ENCODE measurements at places on chromosomes 7 and 10.

DNA sequence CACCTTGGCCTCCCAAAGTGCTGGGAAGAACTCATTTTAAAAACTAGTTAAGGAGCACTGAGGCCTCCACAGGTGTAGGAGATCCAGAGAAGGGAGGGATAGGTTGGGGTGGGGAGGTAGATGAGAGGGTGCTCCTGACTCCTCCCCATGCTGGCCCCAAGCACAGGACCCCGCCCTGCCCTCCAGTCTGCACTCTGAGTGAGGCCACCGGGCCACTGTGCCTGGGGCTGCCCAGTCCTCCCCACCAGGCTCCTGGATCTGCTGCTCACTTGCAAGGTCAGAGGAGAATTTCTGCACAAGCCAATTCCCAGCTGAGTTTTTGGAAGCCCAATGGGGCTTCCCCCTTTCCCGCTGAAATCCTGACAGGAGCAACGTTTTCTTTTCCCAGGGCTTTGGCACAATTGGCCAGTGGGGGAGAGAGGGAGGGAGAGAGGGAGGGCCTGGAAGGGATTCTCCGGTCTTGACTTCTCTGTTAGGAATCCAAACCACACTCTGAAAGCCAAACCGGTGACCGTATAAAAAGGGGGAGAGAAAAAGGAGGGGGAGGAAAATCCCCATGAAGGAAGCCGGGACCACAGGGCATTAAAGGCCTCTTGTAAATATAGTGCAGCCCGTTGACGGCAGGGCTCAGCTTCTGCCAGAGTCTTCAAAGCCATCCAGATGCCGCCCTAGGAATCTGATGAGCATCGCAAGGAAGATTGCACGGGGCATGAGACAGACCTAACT lies 116.2 kb downstream of the SH3PXD2A start:
- DNase-seq = no peak

- no peak for DNase-seq
These were observed 180.9 kb downstream of the PLXNA4 start for GRCh38 chr7:132395361-132395760.

- DNase-seq = no peak
These were observed 65.6 kb upstream of the IGFBP3 start for GRCh38 chr7:45986355-45987298.

- DNase-seq = no peak
These were observed 2.5 kb downstream of the CHN2 start for GRCh38 chr7:29196971-29197595.

DNA sequence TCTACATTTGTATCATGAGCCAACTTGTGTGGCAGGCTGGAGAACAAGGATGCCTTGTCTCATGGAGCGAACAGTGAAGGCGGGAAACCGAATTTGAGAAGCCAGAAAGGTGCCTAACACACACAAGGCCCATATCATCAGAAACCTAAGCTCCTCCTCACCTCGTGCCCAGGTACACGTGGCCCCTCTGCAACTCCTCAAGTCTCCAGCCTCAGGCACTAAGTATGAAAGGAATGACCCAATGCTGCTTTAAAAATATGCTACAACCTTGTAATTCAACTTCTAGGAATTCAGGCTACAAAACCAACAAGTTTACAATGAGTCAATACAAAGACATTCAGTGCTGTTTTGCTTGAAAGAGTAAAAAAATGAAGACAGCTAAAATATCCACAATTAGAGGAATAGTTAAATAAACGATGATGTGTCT lies 95.7 kb downstream of the CDK6 start:
- DNase-seq = no peak

DNA sequence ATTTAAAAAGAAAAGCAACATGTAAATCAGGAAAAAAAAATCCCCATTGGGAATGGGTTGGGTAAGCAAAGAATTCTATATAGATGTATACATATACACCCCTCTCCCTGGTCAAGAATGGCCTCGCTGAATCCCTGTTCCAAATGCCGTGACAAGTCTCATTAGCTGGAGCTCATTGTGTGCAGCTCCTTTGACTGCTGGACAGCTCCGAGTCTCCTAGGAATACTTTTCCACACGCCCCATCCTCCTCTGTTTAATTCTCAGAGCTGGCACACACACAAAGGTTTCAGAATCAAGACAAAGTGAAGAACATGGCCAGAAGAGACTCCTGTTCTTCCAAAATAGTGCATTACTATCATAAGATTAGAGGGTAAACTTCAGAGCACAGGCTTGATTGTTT lies 130.9 kb upstream of the MKLN1 start:
- DNase-seq = peak; percentile 64

DNA sequence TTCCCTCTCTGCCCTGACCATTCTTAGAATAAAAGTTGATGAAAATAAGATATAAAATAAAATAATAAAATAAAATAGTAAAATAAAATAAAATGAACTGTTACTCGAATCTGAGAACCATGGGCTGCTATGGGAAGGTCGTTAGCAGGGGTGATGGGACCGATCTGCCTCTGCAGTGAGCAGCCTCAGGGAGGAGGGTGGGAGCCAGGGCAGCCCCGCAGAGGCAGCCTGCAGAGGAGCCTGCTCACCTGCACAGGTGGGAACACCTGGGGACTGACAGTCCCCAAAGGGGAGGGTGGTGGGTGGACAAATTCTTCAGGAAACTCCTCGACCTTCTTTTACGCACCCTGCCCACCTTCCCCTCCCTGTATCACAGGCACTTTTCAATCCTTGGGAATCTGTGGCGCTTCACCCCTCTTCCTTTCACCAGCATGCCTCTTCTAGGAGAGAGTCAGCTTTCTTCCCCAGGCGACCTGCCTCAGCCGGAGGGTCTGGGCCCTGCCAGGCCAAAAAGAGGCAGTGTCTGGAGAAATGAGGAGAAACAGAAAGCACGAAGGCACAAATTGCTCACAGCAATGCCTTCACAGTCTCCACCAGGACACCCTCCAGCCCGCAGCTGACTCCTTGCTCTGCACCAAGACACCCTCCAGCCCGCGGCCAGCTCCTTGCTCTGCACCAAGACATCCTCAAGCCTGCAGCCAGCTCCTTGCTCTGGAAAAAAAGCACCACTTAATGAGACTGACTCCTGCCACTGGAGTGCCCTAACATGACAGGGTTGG lies 368.4 kb upstream of the SHH start:
- no peak for DNase-seq

GRCh38 chr10:5570007-5570655 lies 45.4 kb downstream of the CALML3 start:
- DNase-seq = no peak

GRCh38 chr7:137850571-137850970 lies 3.8 kb upstream of the DGKI start:
- no peak for DNase-seq

DNA sequence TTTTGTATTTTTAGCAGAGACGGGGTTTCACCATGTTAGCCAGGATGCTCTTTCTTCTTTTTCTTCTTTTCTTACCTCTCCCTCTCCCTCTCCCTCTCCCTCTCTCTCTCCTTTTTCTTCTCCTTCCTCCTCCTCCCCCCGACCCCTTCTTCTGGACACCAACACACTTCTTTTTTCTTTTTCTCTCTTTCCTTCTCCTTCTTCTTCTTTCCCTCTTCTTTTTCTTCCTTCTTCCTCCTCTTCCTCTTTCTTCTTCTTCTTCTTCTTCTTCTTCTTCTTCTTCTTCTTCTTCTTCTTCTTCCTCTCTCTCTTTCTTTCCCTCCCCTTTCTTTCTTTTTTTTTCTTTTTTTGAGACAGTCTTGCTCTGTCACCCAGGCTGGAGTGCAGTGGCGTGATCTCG lies 14.0 kb downstream of the MMD2 start:
- no peak for DNase-seq

DNA sequence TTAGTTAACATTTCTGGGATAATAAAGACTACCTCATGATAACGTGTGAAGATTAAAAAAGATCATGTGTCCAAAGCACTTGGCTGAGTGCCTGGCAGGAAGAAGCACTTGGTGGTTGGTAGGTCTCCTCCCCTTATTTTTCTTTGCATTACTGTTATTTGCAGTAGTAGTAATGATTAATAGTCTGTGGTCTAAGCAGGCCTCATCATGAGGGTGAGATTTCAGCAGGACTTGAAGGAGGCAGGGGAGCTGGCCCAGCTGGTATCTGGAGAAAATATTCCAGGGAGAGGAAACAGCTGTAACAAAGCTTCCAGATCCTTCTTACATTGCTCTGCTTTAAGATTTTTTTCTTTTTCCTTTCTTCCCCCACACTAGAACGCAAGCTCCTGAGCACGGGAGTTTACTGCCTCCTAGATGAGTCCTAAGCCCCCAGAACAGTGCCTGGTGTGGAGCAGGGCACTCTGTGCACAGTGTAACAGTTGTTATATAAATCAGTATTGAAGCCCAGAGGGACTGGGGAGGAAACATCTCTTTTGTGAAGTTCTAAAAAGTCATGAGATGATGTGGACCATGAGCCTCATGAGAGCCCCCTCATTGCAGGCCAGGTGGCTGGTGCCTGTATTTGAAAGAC lies 31.1 kb upstream of the RHEB start:
- no peak for DNase-seq

GRCh38 chr7:44098092-44099068 lies 5.8 kb upstream of the AEBP1 start:
- DNase-seq = no peak

DNA sequence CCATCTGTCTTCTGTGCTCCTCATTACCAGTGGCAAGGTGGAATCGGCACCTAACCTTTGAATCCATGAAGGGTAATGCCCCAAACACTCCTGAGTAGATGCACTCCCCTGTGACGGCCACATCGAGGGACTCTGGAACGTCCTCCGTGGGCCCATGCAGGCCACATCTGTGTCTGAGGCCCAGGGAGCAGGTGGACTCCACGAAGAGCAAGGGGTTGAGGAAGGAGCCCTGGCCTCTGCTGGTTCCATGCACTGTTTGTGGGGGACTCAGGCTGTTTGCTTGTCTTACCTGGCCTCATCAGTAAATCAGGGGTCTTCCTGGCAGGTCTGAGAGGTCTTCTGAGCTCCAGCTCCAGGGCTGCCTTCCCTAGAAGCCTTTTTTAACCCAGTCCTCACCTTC lies 62.6 kb upstream of the HMX3 start:
- DNase-seq = no peak

DNA sequence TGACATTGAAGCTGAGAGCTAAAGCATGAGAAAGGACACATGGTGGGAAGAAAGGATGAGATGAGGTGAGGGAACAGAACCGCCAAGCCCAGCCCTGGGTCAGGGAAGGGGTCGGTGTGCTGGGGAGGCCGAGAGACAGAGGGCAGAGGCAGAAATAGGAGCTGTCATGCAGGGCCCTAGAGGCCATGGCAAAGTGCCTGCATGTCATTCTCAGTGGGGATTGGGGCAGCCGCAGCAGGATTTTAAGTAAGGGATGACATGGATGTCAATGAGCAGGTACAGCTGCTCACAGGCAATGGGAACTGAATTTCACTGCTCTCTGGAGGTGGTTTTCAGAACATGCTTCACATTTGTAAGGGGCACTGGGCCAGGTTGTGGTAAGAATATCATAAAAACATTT lies 227.4 kb downstream of the RAB11FIP2 start:
- DNase-seq = no peak

DNA sequence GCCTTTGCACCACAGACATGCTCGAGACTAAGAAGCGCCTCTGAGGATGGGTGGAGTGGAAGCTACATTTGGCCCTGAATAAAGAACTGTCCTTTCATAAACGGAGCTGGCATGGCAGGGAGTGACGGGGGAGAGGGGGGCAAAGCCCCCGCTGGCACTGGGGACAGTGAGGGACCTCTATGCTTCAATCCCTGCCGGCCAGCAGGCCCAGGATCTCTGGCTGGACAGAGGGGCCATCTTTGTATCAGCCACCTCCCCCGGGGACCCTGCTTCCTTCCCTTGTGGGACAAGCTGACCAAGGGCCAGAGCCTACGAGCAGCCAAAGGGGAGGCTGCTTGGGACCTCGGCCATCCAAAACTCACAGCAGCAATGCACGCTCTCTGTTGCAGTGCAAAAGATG lies 28.2 kb upstream of the ECHDC3 start:
- DNase-seq = no peak

DNA sequence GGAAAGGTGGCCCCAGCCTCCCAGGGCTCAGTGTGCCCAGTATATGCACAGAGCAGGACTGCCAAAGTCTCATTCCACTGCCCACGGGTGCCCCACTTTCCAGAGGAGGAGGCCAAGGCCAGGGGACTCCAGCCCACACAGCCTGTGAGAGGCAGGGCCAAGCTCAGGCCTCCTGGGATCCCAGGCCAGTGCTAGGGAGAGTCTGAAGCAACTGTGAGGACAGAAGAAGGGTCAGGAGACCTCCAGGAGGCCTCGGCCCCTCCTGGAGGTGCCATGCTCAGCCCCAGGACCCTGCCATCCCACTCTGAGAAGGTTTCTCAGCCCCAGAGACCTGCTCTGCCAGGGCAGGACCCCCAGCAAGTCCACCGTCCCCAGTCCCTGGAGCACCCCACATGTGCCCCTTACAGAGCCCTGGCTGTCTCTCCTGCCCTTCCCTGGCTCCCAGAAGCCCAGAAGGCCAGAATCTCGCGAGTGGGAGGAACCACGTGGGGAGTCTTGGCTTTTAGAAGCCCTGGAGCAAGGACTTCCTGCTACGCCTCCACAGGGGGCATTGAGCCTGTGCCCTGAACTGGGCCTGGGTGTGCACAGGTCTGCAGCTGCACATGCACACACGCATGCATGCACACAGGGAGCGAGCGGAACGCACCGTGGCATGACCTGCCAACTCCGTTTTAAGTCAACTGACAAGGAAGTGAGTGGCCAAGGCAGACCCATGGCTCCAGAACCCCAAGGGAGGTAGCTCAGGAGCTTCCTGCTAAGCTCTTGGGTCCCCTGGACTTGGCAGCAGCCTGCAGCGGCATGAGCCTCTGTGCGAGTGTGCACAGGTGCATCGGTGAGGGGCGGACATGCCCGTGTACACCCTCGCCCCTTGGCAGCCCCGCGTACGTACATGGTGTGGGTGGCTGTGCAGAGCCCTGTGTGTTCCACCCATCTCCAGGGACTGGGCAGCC lies 33.6 kb downstream of the ZCCHC24 start:
- no peak for DNase-seq

GRCh38 chr10:34522546-34522945 lies 292.6 kb downstream of the PARD3 start:
- DNase-seq = no peak

DNA sequence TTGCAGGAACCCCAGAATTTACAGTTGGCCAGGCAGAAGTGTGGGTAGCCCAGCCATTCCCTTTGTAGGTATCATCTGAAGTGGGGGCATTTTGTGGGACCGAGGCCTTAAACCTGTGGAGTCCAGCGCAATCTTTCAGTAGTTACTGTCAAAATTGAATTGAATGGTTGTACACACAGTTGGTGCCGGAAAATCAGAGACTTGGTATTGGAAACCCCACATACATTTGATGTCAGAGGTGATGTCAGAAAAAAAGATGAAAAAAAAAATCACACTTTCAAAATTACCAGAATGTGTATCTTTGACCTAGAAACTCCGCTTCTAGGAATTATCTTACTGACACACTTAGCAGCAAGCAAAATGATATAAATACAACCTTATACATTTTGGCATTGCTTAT lies 153.8 kb upstream of the PLXNA4 start:
- DNase-seq = no peak

DNA sequence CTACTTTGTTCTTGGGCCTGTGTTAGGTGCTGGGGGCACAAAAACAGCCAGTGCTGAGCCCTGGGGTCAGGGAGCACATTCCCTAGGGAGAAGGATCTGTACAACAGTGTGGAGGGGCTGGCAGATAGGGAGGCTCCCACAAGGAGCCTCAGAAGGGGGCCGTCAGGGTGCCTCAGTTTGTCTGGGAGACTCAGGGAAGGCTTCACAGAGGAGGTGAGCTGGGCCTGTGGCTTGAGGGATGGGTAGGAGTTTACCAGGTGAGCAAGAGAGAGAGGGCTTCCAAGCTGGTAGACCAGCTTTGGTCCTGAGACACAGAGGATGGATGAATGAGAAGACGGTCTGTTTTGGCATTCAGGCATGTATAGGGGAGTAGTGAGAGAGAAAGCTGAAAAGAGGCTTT lies 52.1 kb downstream of the CAMK1D start:
- DNase-seq = no peak

GRCh38 chr7:91344911-91345310 lies 80.7 kb downstream of the FZD1 start:
- no peak for DNase-seq
